Stimulated activated CD8-positive, alpha-beta memory T cell treated with anti-CD3 and anti-CD28 coated beads, Interleukin-7, amount 100 ng/mL, for 4 hours (primary cell): ENCODE measurements at places on chromosomes 7 and 10.
A peak's percentile ranks its signal among the peaks of the same experiment; 100 is the strongest.

- DNase-seq = no peak
Measured at GRCh38 chr7:125279961-125280360, 350.3 kb upstream of the POT1 start.

DNA sequence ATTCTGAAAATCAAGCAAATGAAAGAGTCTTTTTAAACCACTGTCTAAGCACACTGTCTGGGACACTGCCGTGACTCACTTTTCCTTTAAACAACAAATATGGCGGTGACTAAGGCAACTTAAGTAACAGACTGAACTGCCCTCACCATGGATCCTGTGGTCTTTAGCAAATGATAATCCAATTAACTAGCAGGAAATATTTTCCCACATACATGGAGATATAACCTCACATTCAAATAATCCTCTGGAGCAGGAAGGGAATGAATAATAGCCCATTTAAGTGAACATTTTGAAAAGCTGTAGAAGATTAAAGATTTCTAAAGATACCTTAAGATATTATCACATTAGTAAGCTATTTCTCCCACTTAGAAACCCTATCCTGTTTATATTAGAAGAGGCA lies 40.3 kb upstream of the LRRC17 start:
- DNase-seq = no peak

GRCh38 chr7:16589881-16590280 lies 55.7 kb downstream of the ANKMY2 start:
- DNase-seq = no peak

- DNase-seq = no peak
Measured at GRCh38 chr10:91210014-91210413, 10.4 kb upstream of the PCGF5 start.

DNA sequence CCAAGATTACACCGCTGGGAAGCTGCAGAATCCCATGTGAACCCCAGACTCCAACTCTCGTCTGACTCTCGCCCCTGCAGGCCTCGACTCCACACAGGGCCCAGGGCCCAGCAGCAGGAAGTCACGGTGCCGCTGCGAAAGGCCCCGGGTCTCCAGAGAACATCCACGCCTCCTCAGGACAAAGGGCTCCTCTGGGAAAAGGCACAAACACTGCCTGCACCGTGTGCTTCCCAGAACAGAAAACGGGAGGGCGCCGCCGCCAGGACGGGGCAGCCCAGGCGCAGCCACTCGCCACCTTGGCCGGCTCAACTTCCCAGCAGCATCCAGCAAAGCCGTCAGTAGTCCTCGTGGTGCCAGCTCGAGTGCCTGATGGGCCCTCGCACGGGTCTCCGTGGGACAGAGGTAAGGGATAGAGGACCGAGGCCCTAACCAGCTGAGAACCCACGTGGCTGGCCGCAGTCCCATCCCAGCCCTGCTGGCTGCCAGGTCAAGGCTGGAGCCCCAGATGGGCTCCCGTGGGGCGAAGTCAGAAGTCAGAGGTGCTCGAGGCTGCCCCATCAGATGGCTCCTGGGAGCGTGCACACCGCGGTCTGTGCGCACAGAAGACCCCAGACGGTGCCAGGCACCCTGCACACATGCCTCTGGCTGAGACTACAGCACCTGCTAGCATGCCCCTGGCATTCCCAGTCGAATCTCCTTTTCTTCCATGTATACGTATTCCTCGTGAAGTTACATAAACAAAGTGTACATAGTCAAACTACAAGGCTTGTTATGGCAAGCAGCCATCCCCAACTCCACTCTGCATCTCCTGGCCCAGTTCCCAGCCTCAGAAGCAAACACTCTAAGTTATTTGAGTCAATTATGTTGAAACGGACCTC lies 60.2 kb downstream of the MAD1L1 start:
- no peak for DNase-seq

- DNase-seq = no peak
Measured at GRCh38 chr7:2482725-2483451, 6.7 kb upstream of the GRIFIN start.

GRCh38 chr7:135971366-135971725 lies 5.8 kb downstream of the MTPN start:
- DNase-seq = no peak

- DNase-seq = no peak
Measured at GRCh38 chr7:149763563-149764240, 9.7 kb downstream of the ZNF467 start.

GRCh38 chr7:54831644-54832095 lies 72.7 kb upstream of the SEC61G start:
- no peak for DNase-seq

GRCh38 chr10:10542477-10542876 lies 475.2 kb upstream of the CELF2 start:
- DNase-seq = no peak

DNA sequence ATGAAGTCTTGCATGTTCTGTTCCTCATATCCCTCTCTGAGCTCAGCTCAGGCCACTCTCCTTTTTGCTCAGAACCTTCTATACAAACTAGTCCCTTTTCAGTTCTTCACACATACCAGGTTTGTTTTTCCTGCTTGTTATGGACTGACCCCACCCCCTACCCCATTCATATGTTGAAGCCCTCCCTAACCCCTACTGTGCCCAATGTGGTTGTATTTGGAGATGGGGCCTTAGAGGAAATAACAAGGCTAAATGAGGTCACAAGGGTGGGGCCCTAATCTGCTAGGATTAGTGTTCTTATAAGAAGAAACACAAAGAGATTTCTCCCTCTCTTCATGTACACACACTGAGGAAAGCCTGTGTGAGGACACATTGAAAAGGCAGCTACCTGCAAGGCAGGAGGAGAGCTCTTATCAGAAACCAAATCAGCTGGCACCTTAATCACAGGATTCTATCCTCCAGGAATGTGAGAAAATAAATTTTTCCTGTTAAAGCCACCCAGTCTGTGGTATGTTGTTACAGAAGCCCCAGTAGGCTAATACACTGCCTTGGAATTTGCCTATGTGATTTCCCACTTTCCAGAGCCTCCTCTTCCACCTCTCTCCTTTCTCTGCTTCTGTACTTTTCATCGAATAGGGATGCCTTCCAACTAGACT lies 67.3 kb upstream of the DNAJB12 start:
- DNase-seq = no peak

DNA sequence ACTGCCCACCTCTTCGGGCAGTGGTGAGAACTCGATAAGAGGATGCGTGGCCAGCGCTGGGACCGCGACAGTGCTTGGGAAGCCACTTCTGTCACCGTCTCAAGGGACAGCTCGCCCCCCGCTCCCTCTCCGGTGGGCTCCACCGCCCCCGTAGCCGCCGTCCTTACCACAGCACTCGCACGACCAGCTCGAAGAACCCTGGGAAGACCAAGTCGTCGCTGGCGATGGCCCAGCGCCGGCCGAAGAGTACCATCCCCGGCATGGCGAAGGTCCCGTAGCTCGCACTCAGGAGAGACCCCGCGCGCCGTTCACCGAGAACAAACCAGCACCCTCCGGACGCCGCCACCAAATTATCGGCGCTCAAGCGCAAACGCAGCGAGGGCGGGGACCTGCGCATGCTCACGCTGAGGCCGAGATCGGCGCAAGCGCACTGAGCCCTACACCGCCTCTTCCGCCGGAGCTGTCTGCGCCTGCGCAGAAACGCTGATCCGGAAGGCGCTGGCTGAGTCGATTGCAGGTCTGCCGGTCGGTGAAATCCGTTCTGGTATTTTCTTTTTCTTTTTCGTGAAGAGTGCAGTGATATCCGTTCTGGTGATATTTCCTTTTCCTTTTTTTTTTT lies at the start of gene DAGLB:
DAGLB (minus strand) TSS at position 374 of the 619 bp plus-strand sequence; CDS start at position 262, 112 bp downstream.
- peak; percentile 89 for DNase-seq

- DNase-seq = no peak
Measured at GRCh38 chr7:132878204-132878919, 203.5 kb downstream of the CHCHD3 start.

DNA sequence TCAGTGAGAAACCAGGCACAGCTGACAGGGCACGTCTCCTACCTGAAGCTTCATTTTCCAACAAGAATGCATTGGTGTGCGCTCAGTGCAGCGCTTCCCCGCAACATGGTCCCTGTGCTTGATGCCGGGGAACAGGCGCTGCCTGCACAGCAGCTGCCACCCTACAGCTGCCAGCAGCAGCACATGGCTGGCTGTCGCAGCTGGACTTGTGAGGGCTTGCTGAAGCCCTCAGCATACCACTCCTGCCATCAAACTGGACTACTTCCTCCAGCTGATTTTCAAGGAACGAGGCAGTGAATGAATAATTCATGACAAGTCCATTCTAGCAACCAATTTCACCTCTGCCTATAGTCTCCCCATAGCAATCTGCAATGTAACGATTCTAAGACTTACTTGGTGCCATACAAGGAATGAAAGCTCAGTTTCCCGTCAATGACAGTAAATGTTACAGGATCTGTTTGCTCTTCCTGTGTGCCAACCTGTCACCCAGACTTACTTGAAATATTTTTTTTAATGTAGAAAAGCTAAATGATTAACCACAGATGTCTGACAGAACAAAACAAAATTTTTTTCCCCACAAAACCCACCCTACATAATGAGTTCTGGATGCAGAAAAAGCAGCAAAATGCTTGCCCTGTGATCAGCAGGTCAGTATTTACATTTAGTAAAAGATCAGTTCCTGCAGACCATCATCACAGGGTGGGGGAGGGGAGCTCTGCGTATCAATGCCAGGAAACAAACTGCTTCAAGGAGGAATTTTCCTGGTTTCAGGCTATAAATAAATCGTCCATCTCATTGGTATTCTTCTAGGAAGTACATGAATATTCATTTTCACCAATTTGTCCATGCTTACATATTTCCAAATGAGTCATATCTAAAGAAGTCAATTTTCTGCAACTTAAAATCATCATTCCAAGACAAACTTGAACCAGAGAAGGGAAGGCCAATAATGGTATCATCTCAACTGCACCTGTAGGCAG lies 140.6 kb downstream of the ALOX5 start:
- DNase-seq = no peak
